Activated naive CD8-positive, alpha-beta T cell treated with anti-CD3 and anti-CD28 coated beads, Interleukin-2, amount 50 U/mL, for 24 hours (primary cell): ENCODE measurements at places on chromosomes 4 and X.
A peak's percentile ranks its signal among the peaks of the same experiment; 100 is the strongest.

- no peak for DNase-seq
These were observed 69.4 kb upstream of the CLDN34 start for GRCh38 chrX:9897761-9898161.

- peak; percentile 18 for DNase-seq
These were observed at the start of gene STOX2 for GRCh38 chr4:183905081-183905592. TSS of gene STOX2 (plus strand) at chr4:183905307. CDS start at chr4:183906791, 1,484 bp downstream.

DNA sequence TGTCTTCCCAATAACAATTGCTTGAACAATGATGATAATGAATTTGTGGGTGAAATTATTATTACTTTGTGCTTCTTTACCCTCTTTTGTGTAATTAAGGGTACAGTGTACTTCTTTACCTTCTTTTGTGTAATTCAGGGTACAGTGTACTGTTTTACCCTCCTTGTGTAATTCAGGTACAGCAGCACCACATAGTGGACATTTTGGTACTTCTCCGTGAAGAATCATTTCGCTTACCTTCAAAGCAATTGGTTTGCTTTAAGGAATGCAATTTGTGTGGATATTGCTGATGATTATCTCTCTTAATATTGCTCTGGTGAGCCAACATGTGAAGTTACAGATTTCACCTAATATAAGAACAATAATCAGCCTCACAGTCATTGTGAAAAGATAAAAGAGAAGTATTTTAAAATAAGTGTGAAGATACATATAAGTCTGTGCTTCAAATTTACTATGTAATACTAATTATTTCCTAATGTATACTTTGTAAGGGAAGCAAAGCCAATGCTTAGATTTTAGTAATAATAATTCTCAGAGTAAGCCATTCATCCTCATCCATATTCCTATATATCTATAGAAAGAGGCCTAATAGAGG lies 27.2 kb upstream of the SEC24B start:
- DNase-seq = peak; percentile 24

- DNase-seq = no peak
These were observed 27.4 kb downstream of the CCNQ start for GRCh38 chrX:153571534-153571908.

DNA sequence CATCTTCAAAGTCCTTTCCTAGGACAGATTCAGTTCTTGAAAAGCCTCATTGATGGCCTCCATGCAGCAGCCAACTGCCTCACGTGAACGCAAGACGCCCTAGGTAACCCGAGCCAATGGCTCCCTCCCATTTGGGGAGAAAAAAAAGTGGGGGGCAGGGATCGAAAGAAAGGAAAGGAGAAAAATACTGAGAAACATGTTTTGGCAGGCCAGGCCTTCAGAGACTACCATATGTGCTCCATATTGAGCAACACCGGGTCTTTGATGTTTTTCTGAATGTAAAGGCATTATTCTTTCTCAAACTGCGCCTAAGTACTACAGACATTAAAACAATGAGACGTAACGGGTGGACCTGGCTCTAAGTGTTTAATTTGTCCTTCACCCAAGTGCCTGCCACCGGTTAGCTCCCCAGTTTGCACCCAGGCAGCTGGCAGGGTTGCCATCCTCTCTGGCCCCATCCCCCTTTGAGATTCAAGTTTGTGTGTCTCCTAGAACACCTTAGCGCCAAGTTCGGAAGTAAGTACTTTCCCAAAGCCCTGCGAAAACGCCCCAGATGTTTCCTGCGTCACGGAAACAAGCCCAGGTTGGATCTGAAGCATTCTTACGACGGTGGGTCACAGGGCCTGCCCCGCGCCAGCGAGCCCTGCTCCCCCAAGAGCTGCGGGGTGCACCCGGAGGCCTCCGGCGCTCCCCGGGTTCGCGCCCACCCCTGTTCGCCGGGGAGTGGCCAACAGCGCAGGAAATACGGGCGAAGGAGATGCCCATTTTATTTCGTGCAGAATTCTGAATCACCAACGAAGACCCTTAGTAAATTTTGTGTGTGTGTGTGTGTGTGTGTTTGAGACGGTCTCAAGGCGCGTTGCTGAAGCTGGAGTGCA lies 30.1 kb downstream of the HAND2 start:
- DNase-seq = no peak

DNA sequence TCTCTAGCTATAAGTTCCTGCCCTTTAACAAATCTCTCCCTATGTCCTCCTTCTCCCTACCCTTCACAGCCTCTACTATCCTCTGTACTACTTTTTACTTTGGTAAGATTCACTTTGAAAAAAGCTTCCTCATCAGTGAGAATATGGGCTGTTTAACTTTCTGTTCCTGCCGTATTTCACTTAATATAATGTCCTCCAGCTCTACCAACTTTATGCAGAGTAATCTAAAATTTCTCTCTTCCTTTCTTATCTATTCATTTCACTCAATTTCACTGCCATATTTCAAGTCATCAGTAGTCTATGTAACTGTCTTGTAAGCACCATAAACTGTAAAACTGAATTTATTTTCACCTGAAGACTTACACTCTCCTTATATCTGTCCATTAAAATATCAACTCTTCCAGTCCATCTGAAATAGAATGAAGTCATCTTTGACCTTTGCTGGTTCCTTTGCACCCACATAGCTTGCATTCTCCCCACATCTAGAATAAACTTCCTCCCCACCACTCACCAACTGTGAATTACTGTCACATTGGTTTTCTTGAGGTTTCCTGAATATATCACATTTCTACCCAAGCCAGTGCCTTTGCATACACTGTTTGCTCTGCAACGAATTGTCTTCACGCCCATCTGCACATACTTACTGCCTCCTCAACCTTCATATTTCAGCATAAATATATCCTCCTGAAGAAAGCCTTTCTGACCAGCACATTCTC lies 54.6 kb downstream of the ARAP2 start:
- no peak for DNase-seq

DNA sequence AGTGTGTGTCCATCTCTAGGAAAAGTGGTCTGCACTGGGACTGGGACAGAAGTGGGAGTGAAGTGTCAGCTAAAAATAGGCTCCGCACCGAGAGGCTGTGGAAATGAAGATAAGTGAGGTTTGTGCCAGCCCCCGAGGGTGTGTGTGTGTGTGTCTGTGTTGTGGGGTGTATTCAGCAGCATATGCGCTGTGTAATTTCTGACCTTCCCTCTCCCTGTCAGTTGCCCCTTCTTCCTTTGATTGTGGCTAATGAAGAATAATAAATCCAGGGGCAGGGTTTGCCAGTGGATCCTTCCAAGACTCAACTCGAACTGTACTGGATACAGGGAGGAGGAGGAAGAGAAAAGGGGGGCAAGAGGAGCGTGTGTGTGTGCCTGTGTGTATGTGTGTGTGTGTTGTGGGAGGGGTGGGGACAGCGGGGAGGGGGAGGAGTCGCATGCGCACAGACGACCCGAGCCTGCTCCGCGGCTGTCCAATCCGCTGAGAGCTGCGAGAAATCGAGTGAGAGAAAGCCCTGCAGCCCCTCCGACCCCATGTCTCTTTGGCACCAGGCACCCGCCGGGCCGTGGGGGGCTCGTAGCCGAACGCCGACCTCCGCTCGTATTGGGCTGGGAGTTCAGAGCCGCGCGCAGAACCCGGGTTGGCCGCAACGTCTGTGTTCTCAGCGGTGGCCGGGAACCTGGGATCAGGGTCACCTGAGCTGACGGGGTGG lies 916 bp upstream of the POU4F2 start:
- no peak for DNase-seq

DNA sequence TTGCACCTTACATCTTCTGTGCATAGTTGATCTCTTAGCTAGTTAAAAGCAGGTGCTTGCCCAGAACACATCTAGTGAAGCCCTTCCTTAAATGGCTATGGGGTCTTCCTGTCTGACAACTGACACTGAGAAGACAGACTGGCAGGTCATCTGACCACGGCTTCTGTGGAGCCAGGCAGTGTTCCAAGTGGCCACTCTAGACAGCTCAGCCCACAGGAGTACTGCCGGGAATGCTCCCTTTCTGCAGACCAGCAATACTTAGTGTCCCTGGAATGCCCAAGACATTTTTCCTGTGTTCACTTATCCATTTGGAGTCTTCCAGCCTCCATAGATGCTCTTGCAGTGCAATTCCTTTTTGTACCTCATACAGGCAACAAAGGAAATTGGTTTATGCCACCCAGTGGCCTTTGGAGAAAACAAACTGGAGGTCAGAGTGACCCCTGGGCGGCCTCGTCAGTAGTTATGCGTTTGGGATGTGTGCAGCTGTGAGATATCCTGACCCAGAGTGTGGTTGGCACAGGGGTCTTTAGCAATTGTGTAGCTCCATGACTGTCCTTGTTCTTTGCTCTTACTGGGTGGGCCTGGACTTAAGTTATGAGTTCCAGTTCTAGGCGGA lies 335.5 kb downstream of the ARHGAP10 start:
- no peak for DNase-seq

GRCh38 chrX:9670136-9670814 lies 95.4 kb downstream of the GPR143 start:
- DNase-seq = no peak

DNA sequence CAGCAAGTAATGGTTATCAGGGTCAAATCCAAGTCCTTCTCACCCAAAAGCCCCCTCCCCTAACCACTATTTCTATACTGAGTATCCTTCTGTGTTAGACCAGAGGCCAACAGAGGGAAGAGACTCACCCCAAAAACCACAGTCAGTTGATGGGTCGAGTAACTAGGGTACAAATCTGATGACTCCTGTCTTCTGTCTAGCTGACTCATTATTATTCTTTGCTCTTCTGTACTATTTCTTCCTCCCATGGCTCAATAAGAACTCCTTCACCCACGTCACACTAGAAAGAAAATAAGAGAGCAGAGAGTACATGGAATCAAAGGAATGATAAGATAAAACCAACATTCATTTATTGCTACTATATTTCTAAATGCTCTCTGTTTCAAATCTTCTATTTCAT lies 2.0 kb downstream of the RAB40A start:
- DNase-seq = no peak

- DNase-seq = no peak
These were observed 335 bp upstream of the CD38 start for GRCh38 chr4:15777697-15778288.

DNA sequence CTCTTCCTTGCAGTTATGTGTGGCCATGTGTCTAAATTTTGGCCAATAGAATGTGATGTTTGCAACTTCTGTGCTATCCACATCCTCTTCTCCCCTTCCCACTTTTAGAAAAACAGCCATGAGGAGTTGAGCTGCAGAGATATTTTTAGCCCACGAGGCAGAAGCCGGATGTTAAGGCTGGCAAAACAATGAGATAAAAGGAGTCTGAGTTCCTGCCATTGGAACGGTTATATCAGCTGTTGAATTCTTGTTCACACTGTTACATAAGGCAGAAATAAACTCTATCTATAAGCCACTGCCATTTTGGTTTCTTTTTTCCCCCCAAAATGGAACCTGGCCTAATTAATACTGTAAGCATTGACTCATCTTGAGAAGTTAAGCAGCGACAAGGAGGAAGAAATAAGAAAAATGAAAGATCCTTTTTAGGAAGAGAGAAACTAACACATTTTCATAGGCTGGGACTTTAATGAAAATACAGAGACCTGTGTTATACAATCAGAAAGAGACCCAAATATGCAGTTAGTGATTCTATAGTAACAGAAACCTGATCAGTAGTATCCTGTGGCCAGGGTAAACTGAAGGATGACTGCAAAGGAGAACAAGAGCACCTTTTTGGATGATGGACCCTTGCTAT lies 200.5 kb downstream of the INPP4B start:
- DNase-seq = no peak

- no peak for DNase-seq
These were observed 24.2 kb upstream of the PGRMC2 start for GRCh38 chr4:128311659-128312403.

DNA sequence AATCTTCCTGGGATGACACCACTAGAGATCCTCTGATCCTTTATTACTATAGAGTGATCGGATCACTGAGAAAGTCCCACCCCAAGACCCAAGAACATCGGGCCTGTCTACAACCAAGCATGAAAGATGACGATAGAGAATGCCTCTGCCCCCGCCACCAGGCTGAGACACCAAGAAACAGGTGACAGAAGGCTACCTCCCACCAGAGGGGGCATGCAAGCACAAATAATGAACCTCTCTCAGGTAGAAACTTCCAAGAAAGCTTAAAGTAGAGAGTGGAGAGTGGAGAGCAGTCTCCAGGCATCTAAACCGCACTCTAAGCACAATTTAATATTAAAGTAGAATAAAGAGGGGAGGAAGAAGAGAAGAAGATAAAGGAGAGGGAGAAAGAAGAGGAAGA lies 402.6 kb downstream of the INPP4B start:
- DNase-seq = no peak

DNA sequence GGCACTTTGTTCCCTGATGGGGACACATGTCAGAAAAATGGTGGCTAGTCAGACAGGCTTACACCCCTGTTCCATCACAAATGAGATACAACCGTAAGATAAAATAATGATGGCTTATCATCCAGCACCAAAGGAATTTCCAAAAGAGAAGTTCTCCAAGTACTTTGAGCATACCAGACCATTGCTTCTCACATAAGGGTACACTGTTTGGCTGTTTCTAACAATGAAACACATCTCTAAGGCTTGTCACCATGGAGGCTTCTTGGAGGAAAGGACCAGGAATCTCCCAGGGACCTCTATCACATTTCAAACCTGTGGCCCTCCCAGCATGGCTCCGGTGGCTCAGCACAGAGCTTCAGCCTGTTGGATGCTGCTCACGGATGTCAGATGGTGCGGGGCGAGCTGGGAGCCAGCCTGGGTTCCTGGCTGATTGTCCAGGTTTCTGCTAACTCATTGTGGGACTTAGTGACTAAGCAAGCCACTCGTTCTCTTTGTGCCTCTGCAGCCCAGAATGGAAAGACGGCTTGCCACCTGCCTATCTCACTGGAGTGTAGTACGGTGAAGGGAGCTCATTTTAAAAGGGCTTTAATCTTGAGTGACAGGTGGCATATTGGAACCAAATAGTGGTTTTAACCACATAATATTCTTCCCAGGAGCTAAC lies 54.5 kb downstream of the FHDC1 start:
- no peak for DNase-seq

DNA sequence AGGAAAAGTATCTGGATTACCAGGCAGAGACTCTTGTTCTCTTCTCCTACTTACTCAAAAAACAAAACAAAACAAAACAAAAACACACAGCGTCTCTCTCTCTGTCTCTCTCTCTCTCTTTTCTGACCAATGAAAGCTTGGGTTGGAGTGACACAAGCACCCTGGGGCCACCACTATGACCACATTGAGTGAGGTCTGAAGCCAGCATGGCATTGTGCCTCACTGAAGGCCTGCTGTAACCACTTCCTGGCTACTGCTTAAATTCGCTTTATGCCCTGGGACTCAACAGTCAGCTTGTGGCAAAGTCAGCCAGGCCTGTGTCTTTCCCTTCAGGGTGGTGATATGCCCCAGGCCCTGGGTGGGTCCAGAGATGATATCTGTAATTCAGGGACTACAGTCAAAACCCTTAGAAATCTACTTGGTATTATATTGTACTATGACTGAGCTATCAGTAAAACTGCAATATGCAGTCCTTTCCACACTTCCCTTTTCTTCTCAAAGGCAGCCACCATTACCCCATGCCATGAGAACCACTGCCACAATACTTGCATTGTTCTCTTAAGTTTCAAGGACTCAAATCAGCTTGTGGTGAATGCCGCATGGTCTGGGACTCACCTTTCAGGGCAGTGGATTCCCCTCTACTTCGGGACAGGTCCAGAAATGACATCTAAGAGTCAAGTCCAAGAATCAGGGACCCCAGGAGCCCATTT lies 606.8 kb upstream of the KLHL4 start:
- DNase-seq = no peak
